Central memory CD4-positive, alpha-beta T cell (primary cell): ENCODE measurements at places on chromosomes 3 and 15.

- DNase-seq, result no peak
These were observed 53.7 kb downstream of the RGMA start for GRCh38 chr15:93035092-93035915.

- DNase-seq, result no peak
These were observed 36.5 kb downstream of the GMNC start for GRCh38 chr3:190826018-190826417.

DNA sequence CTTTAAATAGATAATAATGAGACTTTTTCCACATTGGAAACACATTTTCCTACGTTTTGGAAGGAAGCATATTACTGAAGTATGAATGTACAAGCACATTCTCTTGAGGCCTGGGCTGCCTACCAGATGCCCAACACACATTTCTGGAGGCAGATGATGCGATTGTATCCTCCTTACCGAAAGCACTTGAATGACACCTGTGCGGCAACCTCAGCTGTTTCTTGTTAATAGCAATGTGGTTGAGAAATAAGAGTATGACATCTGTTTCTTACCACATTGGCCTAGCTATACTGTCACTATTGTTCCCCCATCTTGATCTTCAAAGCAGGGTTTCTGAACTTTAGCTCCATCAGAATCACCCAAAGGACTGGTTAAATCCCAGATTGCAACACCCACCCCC is 84.8 kb downstream of the ARPP21 start:
- DNase-seq, result no peak

DNA sequence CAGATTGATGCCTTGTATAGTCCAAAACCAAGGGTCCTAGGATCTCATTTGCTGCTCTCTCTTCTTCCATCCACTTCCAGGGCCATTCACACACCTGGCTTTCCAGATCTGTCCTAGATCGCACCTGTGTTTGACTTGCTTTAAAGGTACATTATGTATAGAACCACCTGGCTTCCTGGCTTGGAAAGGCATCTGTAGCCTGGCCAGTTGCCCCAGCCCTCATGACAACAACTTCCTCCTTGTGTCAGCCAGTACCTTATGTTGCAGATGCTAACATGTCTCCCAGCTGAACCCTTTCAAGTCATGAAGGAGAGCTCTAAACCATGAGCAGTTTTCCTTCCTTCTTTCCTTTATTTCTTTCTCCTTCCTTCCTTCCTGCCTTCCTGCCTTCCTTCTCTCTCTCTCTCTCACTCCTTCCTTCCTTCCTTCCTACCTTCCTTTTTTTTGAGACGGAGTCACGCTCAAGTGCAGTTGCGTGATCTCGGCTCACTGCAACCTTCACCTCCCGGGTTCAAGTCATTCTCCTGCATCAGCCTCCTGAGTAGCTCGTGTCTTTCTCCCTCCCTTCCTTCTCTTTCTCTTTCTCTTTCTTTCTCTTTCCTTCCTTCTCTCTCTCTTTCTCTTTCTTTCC is 2.5 kb upstream of the HTR3C start:
- no peak for DNase-seq

DNA sequence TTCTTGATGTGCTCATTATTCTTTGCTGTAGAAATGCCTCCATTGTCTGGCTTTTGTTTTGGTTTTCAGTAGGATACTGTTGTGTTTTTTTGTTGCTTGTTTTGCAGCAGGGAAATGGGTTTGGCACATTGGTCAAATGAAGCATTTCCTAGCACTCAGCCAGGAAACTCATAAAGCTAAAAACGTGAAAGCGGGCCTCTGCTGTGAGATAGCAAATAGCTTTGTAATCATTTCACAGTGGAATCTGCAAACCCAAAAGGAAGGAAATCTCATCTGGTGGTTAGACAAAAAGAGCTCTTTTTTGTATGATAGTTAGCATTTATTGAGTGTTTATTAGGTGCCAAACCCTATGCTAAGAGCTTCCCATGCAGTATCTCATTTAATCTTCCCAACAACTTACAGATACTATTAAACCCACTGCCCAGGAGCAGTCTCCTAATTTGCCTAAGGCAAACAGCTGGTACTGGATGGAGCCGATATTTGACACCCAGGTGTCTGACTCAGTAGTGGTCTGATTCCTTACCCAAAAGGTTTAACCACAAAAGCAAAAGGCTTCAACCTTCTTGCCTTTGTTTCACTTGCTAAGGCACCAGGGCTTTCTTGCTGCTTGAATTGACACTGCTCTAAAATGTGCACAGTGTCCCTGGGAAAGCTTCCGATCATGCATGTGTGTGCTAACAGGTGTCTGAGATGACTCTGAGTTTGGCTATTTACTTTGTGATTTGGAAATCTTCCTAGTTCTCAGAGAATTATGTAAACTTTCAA is 527.9 kb upstream of the MDFIC2 start:
- DNase-seq, result no peak
